Memory B cell (primary cell): ENCODE measurements at places on chromosomes 16 and 17.
A peak's percentile ranks its signal among the peaks of the same experiment; 100 is the strongest.

GRCh38 chr17:7856811-7857712, at the start of gene NAA38:
TSS of gene NAA38 (minus strand) at chr17:7857559. CDS start at chr17:7857463, 96 bp downstream.
- peak; percentile 92 for DNase-seq

DNA sequence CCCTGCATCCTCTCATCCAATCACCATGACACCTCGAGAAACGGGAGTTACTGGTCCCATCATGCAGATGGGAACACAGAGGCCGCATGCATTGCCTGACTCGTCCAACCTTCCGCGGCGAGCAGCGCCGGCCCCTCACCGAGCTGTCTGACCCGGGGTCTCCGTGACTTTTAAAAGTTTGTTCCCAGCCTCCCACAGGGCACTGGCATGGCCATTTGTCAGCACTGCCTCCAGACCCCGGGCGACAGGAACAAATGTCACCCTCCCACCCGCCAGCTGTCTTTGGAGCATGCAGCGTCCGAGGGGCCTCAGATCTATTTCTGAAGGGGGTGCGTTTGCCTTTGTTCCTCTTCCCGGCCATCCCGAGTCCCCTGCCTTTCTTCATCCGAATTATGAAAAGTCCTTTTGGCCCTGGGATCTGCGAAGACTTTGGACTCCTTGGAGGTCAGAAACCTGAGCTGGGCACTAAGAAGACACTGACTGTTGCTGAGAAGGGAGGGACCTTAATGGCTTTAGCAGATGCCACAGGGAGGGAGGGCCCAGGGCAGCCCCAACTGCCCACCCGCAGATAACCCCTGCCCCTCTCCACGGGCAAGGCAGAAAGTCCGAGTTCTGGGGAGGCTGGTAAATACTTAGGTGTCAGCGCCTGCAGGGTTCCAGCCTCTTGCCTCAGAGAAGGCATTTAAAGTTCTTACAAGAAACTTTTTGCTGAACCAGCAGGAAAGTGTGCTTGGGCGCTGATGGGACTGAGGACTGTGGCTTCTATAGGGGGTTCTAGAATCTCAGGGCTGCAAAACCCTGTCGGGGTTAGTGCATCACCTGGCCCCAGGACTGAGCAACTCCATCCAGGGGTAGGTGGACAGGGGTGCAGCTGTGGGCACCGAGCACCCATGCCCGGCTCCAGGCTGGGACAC, 348.1 kb downstream of the FOXL1 start:
- DNase-seq: no peak

- DNase-seq: no peak
These were observed 4.4 kb downstream of the GAA start for GRCh38 chr17:80105762-80106161.

GRCh38 chr16:51157698-51158097, 6.6 kb upstream of the SALL1 start:
- no peak for DNase-seq

- DNase-seq: no peak
These were observed 26.1 kb upstream of the KDM8 start for GRCh38 chr16:27177031-27177774.

DNA sequence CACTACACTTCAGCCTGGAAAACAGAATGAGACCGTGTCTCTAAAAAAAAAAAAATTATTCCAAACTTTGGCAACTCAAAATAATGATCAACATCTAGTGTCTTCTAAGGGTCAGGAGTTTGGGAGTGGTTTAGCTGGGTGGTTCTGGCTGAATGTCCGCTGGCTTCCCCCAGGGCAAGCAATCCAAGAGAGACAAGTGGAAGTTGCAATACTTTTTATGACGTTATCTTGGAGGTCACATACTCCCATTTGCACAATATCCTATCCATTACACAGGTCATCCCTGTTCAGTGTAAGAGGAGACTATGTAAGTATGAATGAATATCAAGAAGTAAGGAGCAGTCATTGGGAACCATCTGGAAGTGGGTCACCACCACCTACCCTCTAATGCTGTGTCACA, 15.2 kb upstream of the CLEC3A start:
- DNase-seq: no peak

DNA sequence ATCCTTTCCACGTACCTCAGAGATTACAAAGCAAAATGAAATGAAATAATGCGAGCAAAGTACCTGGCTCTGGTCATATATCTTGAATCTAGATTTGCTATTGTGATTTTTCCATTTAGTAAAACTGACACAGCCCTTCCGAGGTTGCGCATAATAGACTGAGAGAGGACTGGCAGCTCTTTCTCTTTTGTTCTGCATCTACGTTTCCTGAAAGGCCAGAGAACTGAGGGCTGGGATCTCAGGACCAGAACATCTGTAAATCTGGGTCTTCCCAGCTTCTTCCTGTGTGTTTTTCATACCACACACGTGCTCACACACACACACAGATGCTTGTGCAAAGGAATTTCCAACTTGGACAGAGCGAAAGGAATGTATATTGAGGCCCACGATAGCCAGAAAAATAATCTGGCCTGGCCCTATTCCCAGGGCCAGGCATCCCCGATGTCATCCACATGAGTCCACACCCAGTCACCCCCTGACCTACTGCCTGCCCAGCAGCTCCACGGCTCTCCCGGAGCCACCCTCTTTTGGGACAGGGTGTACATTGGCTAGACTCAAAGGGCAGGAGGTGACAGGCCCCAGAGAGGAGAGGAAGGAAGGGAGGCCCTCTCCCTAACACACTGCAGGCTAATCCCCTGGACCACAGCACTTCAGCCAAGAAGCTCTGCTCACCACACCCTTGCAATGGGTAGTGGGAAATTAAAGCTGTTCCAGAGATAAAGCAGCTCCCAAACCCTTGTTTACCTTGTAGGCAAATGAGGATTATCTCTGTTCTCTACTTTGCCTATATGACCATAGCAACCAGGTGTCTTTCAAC, 41.8 kb downstream of the NOL11 start:
- DNase-seq: no peak

- no peak for DNase-seq
These were observed 369.0 kb upstream of the EEF2KMT start for GRCh38 chr16:5466551-5466950.

DNA sequence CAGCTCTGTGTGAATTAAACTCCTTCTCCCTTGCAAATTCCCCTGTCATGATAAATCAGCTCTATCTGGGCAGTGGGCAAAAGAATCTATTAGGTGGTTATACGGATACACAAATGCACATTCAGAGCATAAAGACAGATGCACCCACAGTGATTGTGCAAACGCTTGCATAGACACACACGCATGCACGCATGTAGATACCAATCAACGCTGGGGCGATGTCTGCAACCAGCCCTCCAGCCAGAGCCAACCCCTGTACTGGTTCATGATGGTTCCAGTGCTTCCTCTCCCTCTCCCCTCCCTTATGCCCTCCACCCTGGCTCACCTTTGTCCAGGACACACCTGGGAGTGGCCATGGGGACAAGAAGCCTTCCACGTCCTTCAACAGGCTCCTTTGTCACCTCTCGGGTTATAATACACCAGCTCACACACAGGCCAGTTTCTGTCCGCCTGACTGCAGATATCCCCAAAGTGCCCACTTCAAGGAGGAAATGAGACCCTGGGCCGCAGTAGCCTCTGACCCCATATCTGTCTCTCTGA, 33.1 kb upstream of the SNN start:
- DNase-seq: no peak
